HFFc6 (cell line): ENCODE measurements at places on chromosomes 6 and 20. TPM values are rescaled to one million over a fixed set of nuclear protein-coding genes. Genes with fewer than 3 reads are reported as not detected.

CBLN4 gene
- not detected in 3 replicates for total RNA-seq

LY6G6C gene
- not detected in 3 replicates for total RNA-seq

CLDN20 gene
- not detected in 3 replicates for total RNA-seq

SLC17A3 gene
- not detected in 2 replicates for total RNA-seq

- DNase-seq = peak; percentile 77
Measured at GRCh38 chr6:31087494-31088089, 24.8 kb downstream of the C6orf15 start.

DNA sequence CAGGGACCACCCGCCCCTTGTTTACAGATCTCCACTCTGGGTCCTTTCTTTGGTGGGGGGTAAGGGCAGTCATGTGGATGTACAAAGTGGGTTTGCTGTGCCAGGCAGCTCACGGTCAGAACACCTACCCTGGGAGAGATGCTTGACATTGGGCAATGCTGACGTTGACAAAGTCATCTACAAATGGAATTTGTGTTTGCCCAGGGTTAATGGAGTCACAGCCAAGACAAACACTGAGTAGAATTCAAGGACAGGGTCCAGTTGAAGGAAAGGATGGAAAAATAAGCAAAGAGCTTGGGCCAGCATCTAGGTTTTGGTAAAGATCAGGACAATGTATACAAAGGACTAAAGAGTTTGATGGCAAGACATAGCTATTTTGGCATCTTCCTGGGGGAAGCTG is 54.7 kb downstream of the MOCS1 start:
- DNase-seq = no peak
